ENCODE measurements at places on chromosomes 1 and 21.

- DNase-seq, result no peak
These were observed 196.3 kb downstream of the TTLL7 start for GRCh38 chr1:83802460-83803152.

- no peak for DNase-seq
These were observed 430 bp downstream of the FBXO2 start for GRCh38 chr1:11653861-11654136.

GRCh38 chr21:19523746-19524145, 1120.2 kb upstream of the TMPRSS15 start:
- DNase-seq, result no peak

DNA sequence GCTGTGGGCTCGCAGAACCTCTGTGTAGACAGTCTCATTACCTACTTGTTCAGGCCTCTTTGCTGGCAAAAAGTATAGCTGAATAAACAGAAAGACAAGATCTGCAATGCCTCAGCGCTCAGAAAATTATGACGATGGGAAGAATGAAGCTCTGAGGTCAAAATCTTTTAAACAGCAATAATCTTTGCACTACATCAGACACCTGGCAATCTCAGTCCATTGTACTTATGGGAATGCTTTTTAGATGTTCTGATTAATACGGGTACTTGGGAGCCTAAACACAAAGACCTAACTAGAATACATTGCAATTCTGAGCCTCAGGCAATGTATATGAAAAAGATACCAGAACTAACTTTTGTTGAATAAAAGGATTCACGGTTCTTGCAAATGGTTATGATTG, 410.7 kb downstream of the SMYD3 start:
- DNase-seq, result no peak

DNA sequence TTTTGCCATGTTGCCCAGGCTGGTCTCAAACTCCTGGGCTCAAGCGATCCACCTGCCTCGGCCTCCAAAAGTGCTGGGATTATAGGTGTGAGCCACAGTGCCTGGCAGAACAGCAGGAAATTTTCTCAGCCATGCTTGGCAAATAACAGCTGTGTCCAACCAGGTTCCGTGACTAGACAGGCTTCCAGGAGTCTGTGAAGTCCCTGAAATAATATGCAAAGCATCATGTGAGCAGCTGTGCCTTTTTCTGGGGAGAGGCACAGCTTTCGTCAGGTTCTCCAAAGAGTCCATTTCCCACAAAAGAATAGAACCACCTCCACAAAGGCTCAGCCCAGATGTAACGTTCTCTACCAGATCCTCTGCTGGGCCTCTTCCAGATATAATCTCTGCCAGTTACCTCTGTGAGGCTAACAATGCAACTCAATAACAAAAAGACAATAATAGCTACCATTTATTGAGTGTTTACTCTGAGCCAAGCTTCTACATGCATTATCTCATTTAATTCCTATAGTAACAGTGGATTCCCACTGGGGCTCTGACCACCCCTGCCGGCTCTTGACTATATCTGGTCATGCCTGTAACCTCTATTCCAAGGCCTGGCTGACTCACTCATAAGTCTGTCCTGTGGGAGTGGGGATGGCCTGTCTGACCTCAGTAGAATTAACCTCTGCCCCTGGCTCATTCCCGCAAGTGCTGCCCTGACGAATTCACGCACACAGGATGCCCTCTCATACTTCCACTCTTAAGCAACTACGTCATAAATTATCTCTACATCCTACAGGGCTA, 4.0 kb upstream of the NKAIN1 start:
- no peak for DNase-seq
